ENCODE measurements at places on chromosomes 4 and X.

DNA sequence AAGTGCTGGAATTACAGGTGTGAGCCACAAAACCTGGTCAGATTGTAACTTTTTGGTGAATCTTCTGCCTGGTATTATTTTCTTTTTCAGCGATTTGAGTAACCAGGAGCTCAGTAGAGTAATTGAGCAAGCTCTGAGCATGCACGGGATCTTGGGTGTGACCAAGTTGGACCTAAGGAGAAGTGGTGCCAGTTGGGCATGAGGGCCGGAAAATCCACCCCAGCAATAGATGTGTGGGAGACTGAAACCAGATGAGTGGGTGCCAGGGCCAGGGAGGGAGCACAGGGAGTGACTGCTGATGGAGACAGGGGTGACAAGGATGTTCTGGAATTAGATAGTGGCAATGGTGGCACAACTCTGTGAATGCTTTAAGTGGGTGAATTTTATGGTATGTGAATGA lies 3.7 kb upstream of the CCNQ start:
- no peak for DNase-seq

GRCh38 chrX:9233141-9233540 lies 199.2 kb upstream of the FAM9B start:
- DNase-seq: no peak

- DNase-seq: no peak
Observed at GRCh38 chrX:74449322-74449936, 28.1 kb downstream of the SLC16A2 start.

- no peak for DNase-seq
Observed at GRCh38 chrX:133794126-133794525, 191.3 kb downstream of the GPC3 start.

GRCh38 chr4:8205241-8205707 lies 6.2 kb downstream of the SH3TC1 start:
- DNase-seq: no peak

DNA sequence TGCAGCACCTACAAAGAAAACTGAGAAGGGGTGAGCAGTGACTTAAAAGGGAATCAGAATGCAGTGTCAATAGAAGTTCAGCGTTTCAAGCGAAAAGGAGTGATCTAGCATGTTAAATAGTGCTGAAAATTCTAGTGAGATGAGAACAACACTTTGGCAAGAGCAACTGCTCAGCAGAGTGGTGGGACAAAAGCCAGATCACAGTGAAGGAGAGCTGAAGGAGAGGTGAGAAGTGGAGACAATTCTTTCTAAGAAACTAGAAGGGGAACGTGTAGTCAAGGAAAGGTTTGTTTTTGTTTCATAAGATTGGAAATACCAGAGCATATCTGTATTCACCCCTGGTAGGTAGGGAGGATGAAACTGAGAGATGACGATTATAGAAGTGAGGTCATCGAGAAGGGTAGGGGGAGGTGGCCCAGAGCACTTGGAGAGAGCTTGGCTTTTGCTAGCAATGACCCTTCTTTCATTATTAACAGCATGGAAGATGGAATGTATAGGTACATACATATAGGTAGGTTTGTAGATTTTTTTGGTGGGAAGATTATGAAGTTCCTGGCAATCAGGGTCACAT lies 33.7 kb downstream of the SRPX2 start:
- DNase-seq: no peak

DNA sequence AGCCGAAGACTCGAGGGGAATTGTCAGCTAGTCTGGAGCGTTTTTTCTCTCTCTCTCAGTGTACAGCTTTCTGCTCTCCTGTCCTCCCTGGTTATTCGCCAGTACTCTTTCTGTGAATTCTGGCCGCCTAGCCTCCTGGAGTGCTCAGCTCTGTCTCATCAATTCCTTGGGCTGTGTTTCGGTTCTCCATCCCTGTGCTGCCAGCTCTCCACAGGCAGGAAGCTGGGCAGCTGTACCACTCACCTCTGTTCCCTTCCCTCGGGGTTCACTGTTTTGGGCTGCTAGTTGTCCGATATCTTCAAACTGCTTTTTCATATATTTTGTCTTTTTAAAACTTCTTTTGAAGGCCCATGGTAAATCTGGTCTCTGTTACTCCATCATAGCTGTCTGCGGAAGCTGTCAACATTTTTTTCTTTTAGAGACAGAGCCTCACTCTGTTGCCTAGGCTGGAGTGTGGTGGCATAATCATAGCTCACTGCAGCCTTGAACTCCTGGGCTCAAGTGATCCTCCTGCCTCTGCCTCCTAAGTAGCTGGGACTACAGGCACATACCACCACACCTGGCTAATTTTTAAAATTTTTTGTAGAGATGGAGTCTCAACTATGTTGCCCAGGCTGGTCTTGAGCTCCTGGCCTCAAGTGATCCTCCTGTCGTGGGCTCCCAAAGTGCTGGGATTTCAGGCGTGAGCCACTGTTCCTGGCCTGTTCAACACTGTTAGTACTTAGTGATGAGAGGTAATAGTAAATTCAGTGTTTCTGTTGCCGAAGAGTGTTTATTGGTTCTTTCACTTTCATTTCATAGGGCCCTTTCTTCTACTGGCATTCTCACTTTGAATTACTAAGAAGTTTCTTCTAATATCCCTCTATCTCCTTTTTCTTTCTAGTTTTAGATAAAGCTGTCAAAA lies 18.6 kb downstream of the ZCCHC4 start:
- no peak for DNase-seq

DNA sequence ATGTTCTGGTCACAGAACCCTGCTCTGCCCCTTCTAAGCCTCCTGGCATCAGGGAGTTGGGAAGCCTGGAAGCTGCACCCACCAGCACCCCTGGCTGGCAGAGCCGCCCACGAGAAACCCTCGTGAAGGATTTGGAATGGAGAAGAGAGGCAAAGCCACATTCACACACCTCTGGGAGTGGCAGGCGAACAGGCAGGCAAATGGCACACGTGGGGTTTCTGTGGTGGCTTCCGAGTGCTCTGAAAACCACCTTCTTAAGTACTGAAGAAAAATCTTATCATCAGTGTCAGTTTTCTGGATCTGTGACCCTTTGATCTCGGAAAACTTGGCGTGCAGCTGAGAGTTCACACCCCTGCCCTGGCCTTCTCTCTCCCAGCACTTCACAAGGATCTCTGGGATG lies 442.2 kb upstream of the FRG1 start:
- DNase-seq: no peak

- DNase-seq: peak; percentile 36
Observed at GRCh38 chr4:8917868-8918783, 46.5 kb upstream of the HMX1 start.

GRCh38 chr4:123952530-123953274 lies 556.1 kb downstream of the SPRY1 start:
- DNase-seq: no peak

DNA sequence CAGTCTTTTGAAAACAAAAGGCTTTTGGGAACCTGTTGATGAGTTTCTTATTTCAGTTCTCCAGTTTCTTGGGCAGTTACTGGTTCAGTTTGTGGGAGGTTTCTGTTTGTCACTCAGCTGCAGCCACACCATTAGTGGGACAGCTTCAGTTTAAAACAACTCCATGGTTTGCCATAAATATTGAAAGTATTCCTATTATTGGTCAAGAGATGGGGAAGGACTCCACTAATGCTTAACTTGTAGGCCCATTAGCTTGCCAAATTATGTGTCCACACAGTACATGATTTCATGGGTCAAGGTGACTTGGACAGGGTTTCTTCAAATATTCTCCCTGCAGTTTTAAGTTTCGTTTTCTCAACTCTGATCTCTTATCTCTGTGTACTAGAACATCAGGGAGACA lies 15.5 kb upstream of the ASIC5 start:
- no peak for DNase-seq

GRCh38 chrX:19040373-19040772 lies 56.5 kb upstream of the PHKA2 start:
- no peak for DNase-seq

- DNase-seq: no peak
Observed at GRCh38 chrX:150455215-150455608, 92.1 kb downstream of the MAMLD1 start.

- no peak for DNase-seq
Observed at GRCh38 chrX:11702965-11703631, 37.4 kb upstream of the ARHGAP6 start.

DNA sequence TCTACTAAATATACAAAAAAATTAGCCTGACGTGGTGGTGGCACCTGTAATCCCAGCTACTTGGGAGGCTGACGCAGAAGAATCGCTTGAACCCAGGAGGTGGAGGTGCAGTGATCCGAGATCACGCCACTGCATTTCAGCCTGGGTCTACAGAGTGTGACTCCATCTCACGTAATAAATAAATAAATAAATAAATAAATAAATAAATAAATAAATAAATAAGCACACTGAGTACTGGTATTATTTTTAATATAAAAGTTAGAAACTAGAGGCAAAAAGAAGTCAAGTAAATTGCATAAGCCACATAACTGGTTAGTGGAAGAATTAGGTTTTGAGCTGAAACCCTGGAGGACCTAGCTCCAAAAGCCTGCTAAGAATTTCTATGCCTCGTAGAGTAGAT lies 1262.7 kb upstream of the PABPC4L start:
- DNase-seq: no peak

DNA sequence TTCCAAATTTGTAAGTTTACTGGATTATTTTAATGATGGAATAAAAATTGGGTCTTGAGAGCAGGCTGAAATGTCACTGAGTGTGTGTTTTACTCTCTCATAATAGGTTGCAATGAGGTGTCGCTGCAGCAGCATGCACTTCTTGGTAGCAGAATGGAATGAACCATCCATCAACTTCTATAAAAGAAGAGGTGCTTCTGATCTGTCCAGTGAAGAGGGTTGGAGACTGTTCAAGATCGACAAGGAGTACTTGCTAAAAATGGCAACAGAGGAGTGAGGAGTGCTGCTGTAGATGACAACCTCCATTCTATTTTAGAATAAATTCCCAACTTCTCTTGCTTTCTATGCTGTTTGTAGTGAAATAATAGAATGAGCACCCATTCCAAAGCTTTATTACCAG lies 2.6 kb downstream of the SAT1 start:
- DNase-seq: no peak

GRCh38 chr4:54558889-54559677 lies 98.7 kb upstream of the KIT start:
- no peak for DNase-seq

- no peak for DNase-seq
Observed at GRCh38 chr4:121239951-121240350, 75.8 kb upstream of the TNIP3 start.

DNA sequence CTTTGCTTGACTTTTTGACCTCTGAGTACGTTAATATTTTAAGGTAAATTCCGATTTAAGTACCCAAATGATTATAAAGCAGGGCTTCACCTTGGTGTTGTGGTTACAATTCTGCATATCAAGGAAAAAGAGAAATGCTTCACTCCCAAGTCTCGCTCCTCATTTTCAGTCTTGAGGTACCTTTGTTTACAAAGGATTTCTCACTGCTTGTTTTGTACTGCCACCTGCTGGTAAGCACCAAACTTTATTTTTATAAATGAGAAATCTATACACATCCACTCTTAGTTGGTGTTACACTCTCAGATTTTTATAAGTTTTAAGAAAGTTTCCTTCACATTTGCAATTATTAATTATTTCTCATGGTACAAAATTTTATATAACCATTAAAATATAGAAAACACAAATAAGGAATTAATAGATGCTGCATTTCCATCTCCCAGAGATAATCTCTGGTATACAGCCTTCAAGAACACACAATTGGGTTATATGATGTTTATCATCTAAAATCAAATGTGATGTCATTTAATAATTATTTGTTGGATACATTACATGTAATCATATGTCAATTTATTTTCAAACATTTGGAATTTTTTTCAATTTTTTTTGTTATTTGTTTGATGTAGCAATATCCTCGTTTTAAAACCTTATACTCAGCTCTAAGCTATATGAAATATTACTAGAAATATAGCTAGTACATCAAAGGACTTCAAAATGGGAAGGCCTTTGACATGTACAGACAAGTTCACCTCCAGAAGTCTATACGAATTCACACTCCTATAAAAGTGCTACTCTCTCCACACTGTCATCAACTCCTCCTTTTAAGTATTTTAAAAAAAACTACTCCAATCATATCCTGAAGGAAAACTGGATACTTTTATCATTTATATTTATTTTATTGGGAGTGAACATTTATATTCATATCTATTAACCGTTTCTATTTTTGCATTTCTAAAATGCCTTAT lies 179.9 kb downstream of the KCNIP4 start:
- no peak for DNase-seq
